ENCODE measurements at places on chromosomes 3 and 15.

GRCh38 chr15:42772901-42773300 is 36.0 kb upstream of the CDAN1 start:
- DNase-seq: no peak

GRCh38 chr3:20316238-20316637 is 130.2 kb upstream of the SGO1 start:
- no peak for DNase-seq

DNA sequence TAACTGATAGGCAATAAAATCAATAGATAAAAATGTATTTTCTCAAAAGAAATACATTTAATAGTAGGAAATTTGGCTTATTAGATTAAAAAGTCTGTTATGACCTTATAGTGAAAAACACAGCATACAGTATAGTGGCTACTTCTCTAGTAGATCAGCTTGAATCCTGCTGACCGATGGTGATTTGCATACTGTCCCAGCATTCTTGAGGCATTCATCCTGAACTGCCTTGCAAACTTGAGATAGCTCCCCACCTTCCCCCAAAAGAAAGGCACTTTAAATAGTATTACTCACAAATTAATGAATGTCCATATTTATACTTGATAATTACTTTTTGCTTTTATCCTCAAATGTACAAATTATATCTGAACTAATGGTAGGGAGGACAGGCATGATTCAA is 6.7 kb downstream of the CHMP2B start:
- DNase-seq: no peak

DNA sequence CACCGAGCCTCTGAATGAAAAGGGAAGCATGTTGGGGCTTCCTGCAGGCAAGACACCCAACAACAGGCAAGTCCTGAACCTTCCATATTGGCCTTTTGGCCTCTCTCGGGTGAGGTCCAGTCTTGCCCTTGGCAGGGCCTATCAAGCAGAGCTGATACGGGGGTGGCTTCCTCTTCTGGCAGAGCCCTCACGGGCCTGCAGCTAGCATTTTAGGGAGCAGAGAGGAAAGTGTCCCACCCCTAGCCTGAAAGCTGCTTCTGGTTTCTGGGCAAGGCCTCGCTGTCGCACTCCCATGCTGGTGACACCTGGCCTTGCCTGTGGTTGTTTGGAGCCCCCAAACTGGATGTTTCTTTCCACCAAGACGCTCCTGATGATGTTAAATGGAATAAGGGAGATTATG is 31.8 kb upstream of the CTSH start:
- no peak for DNase-seq

GRCh38 chr3:27939940-27940339 is 217.8 kb upstream of the EOMES start:
- no peak for DNase-seq

- DNase-seq: no peak
These were observed 318.6 kb downstream of the SUCLG2 start for GRCh38 chr3:67335813-67336212.

GRCh38 chr3:45979378-45979777 is 16.2 kb downstream of the FYCO1 start:
- no peak for DNase-seq

- no peak for DNase-seq
These were observed 391.4 kb upstream of the FRG2C start for GRCh38 chr3:75272691-75273090.

DNA sequence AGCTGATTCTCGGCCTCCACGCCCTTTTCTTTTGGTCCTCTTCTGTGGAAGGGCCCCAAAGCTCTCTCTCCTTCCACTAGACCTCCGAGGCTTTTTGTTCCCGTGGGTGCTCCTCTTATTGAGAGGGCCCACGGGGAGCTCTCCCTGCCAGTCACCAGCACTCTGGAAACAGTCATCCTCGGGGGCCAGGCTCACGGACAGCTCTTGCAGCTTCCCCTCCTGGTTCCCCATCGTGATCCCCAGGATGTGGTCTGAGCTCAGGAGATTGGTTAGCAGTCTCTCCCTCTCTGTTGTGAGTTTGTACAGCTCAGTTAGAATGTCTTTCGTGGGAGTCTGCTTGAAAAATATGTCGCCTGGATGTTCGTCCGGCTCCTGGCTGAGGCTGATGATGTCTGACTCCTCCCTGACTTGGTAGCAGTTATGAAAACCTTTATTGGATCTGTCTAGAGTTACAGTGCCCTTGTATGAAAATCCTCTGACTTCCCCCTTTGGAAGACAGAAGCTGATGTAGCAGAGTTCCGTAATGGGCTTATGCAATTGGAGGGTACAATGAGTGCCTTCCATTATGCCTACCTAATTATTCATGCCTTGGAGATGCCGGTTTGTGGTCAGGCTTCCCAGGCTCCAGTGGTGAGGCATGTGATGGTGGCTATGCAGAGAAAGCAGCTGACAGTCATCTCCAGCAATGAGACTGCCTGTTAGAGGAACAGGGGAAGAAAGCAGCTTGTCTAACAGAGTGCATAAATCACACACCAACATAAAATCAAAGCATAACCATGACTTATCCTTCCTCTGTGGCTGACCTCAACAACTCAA is 40.0 kb downstream of the FMN1 start:
- no peak for DNase-seq

DNA sequence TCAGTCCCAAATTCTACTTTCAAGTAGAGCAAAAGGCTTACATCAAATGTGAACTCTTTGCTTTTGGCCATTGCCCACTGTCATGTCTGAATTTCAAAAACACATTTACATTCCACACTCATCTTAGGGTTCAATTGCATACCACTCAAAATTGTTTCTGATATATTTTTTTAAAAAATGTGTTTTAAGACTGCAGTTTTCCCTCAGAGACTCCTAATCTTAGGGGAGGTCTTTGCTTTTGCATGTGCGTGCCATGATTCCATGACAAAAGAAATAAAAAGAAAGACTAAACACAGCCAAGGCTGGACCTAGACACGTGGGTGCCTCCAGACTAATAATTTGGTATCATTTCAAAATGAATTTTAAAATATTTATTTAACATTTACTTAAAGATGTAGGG is 396.8 kb upstream of the RASGRP1 start:
- no peak for DNase-seq

DNA sequence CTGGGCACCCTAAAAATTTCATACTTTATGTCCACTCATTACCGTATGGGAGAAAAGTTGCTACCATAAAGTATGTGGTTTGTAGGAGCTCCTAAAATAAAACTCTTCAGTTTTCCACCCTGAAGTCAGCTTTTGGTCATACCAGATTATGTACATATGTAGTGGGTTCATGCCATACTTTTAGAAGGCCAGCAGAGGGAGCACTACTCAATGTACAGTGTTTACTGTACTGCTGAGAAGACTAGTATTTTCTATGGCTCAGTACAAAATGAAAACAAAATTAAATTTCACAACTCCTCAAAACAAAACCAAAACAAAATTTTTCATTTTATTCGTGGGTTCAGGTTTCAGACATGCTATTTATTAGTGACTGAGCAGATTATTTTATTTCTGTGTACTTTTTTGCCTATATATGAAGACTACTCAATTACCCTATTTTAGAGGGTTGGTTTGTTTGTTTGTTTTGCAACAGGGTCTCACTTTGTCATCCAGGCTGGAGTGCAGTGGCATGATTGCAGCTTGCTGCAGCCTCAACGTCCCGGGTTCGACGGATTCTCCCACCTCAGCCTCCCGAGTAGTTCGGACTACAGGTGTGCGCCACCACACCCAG is 24.3 kb downstream of the NXPE3 start:
- no peak for DNase-seq

GRCh38 chr3:32155117-32155516 is 48.7 kb downstream of the GPD1L start:
- DNase-seq: no peak

DNA sequence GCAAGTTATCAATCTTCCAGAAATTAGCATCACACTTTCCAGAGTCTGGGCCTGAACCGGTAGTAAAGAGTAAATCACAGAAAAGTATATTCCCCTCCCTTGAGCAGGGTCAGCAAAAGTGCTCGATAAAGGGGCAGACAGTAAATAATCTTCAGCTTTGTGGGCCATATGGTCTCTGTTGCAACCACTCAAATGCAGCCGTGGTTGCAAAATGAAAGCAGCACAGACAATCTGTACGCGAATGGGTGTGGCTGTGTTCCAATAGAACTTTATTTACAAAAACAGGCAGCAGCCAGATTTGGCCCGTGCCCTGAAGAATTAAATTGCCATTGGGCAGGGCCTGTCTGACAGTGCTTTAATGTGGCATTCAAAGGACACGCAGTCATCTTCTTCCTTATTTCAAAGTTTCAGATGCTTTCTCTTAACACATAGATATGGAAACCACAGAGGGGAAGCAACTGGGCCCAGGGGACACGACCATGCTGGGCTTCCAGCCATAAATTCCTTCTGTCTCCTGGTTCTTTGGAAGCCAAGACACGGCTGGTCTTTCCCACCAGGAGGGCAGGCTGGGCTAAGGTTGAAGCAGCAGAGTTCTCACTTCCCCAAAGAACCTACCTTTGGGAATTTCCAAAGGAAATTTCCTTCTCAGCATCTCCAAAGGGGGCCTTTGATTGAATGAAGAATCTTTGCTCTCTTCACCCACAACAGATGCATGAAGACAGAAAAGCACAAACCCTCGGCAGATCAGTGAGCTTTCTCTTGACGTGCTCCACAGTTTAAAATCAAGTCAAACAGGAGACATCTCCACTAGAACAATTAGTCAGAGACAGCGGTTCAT is 489.8 kb upstream of the PROK2 start:
- no peak for DNase-seq

- DNase-seq: no peak
These were observed 24.3 kb upstream of the FBXL22 start for GRCh38 chr15:63572749-63573464.

- no peak for DNase-seq
These were observed 779.9 kb downstream of the GRM7 start for GRCh38 chr3:7640787-7641186.

- DNase-seq: no peak
These were observed 5.6 kb upstream of the PYDC2 start for GRCh38 chr3:191455257-191455952.

- no peak for DNase-seq
These were observed 189.3 kb downstream of the EDEM1 start for GRCh38 chr3:5376761-5377160.

DNA sequence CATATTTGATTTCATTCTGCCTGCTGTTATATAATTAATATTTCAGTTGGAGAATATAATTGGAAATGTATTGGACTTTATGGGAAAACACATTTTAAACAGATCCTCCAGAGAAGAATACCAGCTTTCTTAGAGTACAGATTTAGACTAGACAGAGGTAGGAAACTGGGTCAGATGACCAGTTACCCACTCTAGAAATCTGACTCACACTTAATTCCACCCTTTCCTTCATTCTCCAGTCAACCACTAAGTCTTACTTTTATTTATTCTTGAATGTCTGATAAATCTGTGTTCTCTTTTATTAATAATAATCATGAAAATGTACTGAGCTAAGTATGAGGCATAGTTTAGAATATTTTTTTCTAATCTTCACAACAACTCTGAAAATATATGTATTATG is 110.7 kb downstream of the LRRC49 start:
- no peak for DNase-seq

DNA sequence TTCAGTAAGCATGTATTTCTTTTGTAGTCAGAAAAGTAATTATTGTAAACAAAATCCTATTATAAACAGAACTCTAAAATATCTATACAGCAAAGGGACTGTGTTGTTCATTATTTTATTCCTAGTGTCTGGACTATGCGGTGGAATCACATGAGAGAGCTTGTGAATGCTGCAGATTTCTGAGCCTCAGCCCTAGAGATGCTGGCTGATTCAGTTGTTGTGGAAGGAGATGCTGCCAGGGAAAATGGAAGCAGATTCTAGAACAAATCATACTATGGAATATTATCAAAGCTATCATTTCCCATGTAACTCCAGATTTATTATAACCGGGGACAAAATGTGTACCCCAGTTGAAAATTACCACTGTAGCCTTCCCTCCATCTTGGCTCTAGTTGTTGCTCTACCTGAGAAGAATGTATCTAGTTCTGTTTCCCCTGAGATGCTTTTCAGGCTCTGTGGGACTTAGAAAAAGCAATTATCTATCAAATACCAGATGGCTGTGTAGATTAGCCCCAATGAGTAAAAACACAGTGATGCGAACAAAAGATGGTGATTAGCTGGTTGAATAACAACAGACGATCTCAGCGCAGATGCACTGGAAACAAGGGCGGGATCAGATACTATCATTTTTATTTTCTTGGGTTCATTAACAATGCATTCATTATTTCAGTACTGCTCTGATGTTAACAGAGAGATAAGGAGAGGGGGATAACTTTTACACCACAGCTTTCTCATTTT is 131.3 kb downstream of the TMEM108 start:
- no peak for DNase-seq

- no peak for DNase-seq
These were observed 71.5 kb upstream of the ADAMTSL3 start for GRCh38 chr15:83582381-83582780.

DNA sequence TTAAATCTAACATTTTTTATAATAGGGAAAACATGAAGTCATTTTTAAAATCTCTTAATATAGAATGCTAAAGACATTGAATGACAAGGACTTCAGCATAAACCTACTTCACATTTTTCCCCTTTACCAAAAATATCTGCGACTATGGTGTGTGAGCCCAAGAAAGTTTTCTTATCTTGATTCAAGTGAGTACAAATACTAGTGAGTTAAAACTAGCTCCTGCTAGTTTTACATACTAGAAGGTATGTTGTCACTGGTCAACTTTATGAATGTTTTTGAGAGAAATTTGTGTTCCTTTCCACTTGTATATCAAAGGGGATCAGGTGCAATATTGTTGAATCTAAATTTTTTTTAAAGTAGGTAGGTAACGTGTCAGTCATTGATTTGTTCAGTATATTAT is 152.4 kb upstream of the CGNL1 start:
- no peak for DNase-seq

GRCh38 chr3:29773481-29773880 is 492.6 kb downstream of the RBMS3 start:
- DNase-seq: no peak

- no peak for DNase-seq
These were observed 1461.7 kb upstream of the ALCAM start for GRCh38 chr3:103904991-103905390.

- no peak for DNase-seq
These were observed 15.4 kb downstream of the CDV3 start for GRCh38 chr3:133588784-133589465.

GRCh38 chr3:132513057-132513456 is 84.0 kb upstream of the ACKR4 start:
- no peak for DNase-seq

- no peak for DNase-seq
These were observed 42.3 kb downstream of the EFHB start for GRCh38 chr3:19891740-19892139.

- no peak for DNase-seq
These were observed 106.3 kb downstream of the LSM3 start for GRCh38 chr3:14284694-14285547.

GRCh38 chr3:8256441-8257071 is 245.1 kb upstream of the LMCD1 start:
- DNase-seq: no peak

DNA sequence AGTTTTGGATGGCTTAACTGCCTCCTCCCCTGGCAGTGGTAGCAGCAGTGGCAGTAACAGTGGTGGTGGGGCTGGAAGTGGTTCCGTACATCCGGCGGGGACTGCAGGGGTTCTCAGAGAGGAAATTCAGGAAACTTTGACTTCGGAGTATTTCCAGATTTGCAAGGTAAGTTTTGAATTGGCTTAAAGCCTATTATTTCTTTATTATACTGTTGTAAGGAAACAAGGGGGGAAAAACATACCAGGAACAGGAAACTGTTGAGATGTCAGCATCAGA is 1.5 kb downstream of the STXBP5L start:
- no peak for DNase-seq

- no peak for DNase-seq
These were observed 16.9 kb downstream of the APOD start for GRCh38 chr3:195566797-195567196.
